Activated CD8-positive, alpha-beta T cell treated with anti-CD3 and anti-CD28 coated beads for 36 hours (primary cell): ENCODE measurements at places on chromosomes 12 and 14. TPM values are rescaled to one million over a fixed set of nuclear protein-coding genes. Genes with fewer than 3 reads are reported as not detected.

DNA sequence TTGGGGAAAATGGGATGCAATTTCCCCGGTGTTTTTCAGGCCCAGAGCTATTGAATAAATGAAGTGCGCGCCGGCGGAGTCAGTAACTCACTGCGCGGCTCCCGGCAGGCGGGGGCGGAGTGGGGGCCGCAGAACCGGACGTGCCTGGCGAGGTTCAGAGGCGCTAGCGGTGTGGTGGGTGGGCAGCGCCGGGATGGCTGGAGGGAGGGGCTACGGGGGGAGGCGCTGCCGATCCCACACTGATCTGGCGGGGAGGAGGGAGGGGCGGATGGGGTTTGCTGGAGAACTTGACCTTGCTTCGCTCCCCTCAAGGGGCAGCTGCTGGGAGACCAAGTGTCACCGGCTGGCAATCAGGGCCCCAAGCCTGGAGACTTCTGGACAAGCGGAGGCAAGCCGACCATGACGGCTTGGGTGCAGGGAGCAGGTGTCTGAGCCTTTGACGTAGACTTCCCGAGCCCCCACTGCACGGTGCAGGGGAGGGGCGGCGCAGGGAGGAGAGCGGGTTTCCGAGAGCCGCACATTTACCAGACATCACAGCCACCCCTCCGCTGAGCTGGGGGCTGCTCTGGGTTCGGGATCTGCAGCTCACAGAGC, 174.1 kb upstream of the RTL1 start:
- no peak overlapping the region for H3K4me3 ChIP-seq
- no peak overlapping the region for H3K27ac ChIP-seq
- H3K4me1 ChIP-seq, result peaks cover 2% of the 10 kb centered on the region

DNA sequence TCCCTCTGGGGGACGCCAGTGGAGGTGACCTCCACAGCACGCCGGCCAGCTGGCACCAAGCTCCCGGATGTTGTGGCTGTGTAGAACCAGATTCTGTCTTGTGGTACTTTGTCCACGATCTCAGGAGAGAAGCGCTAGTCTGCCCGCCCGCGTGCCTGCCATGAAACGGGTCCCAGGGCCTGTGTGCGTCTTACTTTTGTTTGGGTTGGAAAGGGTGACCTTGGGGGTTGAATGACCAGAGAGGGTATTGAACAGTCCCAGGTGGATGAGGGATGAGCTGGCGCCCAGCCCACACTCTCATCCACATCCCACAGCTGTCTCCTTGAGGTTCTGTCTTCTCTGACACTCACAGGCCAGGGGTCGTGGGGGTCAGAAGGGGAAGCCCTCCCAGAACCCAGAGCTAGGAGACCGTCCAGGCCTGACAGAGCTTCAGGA, 78.3 kb downstream of the WDR20 start:
- no peak overlapping the region for H3K4me3 ChIP-seq
- H3K4me1 ChIP-seq, result peaks cover 17% of the 10 kb centered on the region
- H3K36me3 ChIP-seq, result no peaks in the 10 kb centered on the region

DNA sequence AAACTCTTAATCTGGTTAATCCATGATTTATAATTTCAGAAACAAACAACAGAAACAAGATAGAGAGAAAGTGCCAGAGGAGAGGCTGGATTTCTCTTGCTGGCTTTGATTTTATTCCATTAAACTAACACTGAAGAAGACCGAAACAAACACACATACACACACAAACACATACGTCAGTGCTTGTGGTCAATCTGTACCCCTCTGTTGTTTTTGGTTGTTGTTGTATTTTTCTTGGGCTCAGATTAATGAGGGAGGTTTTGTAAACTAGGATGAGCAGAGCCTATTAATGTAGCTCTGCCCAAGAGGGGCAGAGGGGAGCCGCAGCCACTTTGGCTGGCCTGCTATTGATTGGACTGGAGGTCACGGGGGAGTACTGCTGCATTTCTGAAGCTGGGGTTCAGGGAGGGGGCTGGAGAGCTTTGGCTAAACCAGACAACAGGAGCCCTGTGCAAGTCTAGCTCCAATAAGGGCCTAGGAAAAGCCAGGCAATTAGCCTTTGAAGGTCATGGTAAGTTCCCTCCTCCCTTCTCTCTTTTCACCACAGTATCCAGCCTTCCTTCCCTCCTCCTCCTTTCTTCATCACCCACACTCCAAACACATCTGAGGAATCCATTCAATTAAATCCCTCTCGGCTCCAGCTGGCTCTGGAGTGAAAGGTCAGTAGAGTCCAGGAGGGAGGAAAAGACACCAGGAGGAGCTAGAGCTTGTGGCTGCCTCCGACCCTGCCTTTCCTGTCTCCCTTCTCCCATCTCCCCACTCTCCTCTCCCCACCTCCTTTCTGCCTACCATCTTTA, 344.1 kb upstream of the LMO3 start:
- H3K36me3 ChIP-seq, result no peaks in the 10 kb centered on the region
- no peaks in the 10 kb centered on the region for H3K4me1 ChIP-seq
- no peaks in the 10 kb centered on the region for H3K27me3 ChIP-seq
- H3K27ac ChIP-seq, result no peak overlapping the region

- peaks cover 39% of the 10 kb centered on the region for H3K36me3 ChIP-seq
- no peak overlapping the region for H3K4me3 ChIP-seq
- no peak overlapping the region for H3K27ac ChIP-seq
- no peak for DNase-seq
- no peaks in the 10 kb centered on the region for H3K4me1 ChIP-seq
- H3K27me3 ChIP-seq, result no peaks in the 10 kb centered on the region
Observed at GRCh38 chr12:27034607-27035293, 12.4 kb downstream of the MED21 start.

DNA sequence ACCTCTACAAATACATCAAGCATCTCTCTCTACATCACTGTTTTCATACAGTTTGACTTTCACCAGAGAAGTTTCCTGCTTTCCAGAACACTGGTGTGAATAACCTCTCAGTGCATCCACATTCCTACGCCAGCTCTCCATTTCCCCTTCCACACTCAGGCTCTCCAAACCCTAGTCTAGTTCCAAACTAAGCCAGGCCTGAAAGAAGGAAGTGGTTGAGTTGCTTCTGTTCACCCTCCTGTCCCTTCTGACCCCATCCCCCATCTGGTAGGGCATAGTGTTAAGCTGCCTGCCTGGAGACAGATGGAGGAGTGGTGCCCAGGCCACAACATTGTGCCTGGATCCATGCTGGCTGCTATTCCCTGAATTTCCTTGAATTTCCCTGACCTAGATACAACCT, 132.4 kb downstream of the GPR65 start:
- no peaks in the 10 kb centered on the region for H3K4me1 ChIP-seq
- H3K4me3 ChIP-seq, result no peak overlapping the region
- no peak for DNase-seq
- H3K36me3 ChIP-seq, result no peaks in the 10 kb centered on the region
- peaks cover 2% of the 10 kb centered on the region for H3K27me3 ChIP-seq

- H3K27ac ChIP-seq, result no peak overlapping the region
- peaks cover 5% of the 10 kb centered on the region for H3K27me3 ChIP-seq
- no peaks in the 10 kb centered on the region for H3K36me3 ChIP-seq
- no peaks in the 10 kb centered on the region for H3K4me1 ChIP-seq
Observed at GRCh38 chr12:2215709-2216560, 163.1 kb downstream of the CACNA1C start.

RASAL1 gene
- 12.4 TPM for total RNA-seq

COA8 gene
- total RNA-seq, result 40.3 TPM

DNA sequence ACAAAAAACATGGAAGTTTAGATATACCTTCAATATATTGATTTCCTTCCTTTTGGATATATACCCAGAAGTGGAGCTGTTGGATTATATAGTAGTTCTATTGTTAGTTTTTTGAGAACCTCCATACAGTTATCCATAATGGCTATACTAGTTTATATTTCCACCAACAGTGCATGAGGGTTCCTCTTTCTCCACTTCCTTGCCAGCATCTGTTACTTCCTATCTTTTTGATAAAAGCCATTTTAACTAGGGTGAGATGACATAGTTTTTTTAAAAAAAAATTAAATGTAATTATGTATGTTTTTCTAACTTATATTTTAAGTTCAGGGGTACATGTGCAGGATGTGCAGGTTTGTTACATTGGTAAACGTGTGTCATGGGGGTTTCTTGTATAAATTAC, 10.0 kb upstream of the SLC38A4 start:
- no peak for DNase-seq
- peaks cover 9% of the 10 kb centered on the region for H3K4me1 ChIP-seq
- no peak overlapping the region for H3K4me3 ChIP-seq
- peaks cover 43% of the 10 kb centered on the region for H3K27me3 ChIP-seq
- no peak overlapping the region for H3K27ac ChIP-seq

SUOX gene
- total RNA-seq, result 6.2 TPM

DNA sequence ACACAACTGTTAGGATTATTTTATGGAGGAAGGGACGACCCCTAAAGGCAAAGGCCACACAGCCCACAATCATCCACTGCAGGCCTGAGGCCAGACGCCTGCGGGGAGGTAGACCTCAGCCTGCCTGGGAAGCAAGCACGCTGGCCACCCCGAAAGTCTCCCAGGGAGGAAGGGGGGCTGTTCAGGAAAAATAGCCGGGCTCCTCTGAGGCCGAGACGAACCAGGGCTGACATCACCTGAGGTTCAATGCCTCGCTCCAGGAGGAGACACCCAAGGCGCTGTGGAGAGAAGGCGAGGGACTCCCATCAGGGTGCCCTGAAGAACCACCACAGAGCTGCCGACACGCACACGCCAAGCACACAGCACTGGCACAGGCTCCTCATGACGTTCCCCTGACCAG, 127.4 kb downstream of the PIWIL1 start:
- H3K4me1 ChIP-seq, result no peaks in the 10 kb centered on the region
- no peak for DNase-seq
- H3K27me3 ChIP-seq, result no peaks in the 10 kb centered on the region
- no peaks in the 10 kb centered on the region for H3K36me3 ChIP-seq
- no peak overlapping the region for H3K27ac ChIP-seq

DNA sequence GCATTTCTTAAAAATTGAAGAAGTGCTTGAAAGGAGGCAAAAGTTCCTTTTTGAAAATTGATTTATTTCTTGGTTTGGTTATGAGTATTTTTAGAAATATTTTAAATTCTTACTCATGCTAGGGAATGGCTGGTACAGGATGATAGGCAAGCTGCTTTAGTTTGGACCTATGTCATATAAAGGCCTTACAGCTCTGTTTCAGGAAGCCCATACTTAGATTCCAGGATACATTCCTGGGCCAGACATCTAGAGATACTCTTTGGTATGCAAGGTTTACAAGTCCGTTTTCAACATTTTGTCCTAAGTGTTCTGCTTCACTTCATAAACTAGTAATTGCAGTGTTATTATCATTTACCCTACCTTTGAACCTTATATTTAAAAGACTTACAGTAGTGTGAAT, 186.8 kb downstream of the FUT8 start:
- H3K27me3 ChIP-seq, result no peaks in the 10 kb centered on the region
- H3K36me3 ChIP-seq, result peaks cover 3% of the 10 kb centered on the region
- H3K4me3 ChIP-seq, result no peak overlapping the region
- no peak for DNase-seq

DNA sequence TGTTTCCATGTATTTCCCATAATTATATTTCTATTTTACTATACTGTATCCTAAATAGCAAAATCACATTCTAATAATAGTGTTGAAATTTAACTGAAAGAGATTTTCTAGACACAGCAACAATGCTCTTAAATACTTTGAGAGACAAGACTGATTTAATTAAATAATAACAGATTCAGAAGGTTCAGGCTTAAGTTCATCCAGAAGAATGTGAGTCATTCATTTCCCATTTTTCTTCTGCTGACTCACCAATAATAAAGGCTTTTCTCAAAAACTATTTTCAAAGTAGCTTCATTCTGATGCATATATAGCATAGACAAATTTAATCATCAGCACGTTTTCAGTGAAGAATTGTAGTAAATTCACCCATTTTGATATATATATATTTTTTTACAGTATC, 481.4 kb downstream of the MDGA2 start:
- H3K4me3 ChIP-seq, result no peak overlapping the region
- no peak for DNase-seq
- H3K36me3 ChIP-seq, result no peaks in the 10 kb centered on the region
- H3K27ac ChIP-seq, result no peak overlapping the region

- DNase-seq, result no peak
- H3K27ac ChIP-seq, result no peak overlapping the region
- H3K4me3 ChIP-seq, result no peak overlapping the region
- H3K36me3 ChIP-seq, result no peaks in the 10 kb centered on the region
Observed at GRCh38 chr14:56183631-56184157, 65.5 kb downstream of the PELI2 start.

GPRC5A gene
- not detected for total RNA-seq

DNA sequence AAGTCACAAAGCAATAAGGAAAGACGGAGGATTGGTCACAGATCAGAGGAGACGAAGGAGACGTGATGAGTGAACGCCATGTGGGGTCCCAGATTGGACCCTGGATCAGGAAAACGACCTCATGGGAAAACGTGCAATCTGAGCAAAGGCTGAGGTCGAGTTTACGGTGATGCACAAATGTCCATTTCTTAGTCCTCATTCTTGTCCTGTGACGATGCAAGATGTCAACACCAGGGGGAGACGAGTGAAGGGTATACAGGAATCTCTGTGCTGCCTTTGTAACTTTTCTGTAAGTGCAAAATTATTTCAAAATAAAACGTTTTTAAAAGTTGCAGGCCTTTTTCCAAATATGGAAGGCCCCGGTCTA, 329.8 kb downstream of the MED13L start:
- DNase-seq, result no peak
- H3K36me3 ChIP-seq, result no peaks in the 10 kb centered on the region
- no peak overlapping the region for H3K4me3 ChIP-seq
- no peaks in the 10 kb centered on the region for H3K4me1 ChIP-seq
- H3K27ac ChIP-seq, result no peak overlapping the region
- no peaks in the 10 kb centered on the region for H3K27me3 ChIP-seq

- peak overlapping the region; percentile 40 for H3K27ac ChIP-seq
- no peak overlapping the region for H3K4me3 ChIP-seq
- H3K36me3 ChIP-seq, result peaks cover 1% of the 10 kb centered on the region
- peaks cover 10% of the 10 kb centered on the region for H3K4me1 ChIP-seq
- DNase-seq, result no peak
Observed at GRCh38 chr12:49451468-49452259, 84.4 kb downstream of the SPATS2 start.

SYNE3 gene
- 64.0 TPM for total RNA-seq

GNG2 gene
- total RNA-seq, result 174 TPM

DNA sequence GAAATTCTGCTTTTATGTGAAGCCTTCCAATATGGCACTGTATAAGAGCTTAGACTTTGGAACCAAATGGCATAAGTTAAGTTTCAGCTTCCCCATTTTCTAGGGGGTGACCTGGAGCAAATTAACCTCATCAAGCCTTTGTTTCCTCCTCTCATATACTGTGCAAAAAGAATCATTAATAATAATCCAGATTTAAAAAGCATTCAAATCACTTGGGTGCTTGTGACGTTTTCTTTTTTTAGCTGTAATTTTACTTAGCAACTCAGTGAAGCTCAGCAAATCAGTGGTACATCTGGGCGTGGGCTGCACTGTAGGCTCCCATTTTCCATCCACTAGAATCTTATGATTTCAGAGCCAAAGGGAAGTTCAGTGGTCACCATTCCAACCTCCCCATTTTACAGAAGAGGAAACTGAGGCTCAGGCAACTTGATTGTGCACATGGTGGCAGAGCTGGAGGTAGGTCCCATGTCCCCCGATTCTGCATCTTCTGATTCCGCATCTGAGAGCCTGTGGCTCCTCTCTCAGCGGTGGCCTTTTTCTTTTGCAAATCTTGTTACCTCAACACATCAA, 131.2 kb downstream of the SNAPC1 start:
- H3K4me3 ChIP-seq, result no peak overlapping the region
- peaks cover 3% of the 10 kb centered on the region for H3K27me3 ChIP-seq
- H3K4me1 ChIP-seq, result peaks cover 9% of the 10 kb centered on the region
- H3K36me3 ChIP-seq, result no peaks in the 10 kb centered on the region
